ENCODE measurements at places on chromosomes 5 and 9. TPM values are rescaled to one million over a fixed set of nuclear protein-coding genes. Genes with fewer than 3 reads are reported as not detected.

DNA sequence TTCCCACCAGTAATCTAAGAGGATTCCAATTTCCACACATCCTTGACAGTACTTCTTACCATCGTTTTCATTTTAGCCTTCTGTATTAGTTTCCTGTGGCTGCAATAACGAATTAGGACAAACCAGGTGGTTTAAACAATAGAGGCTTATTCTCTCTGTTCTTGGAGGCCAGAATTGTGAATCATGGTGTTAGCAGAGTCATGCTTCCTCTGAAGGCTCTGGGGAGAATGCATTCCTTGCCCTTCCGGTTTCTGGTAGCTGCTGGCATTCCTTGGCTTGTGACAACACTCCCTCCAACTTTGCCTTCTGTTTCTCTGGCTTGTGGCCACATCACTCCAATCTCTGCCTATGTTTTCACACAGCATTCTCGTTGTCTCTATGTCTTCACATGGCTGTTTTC, 23.5 kb downstream of the RIGI start:
- no peak for DNase-seq

- DNase-seq = no peak
Measured at GRCh38 chr5:90056911-90057705, 352.4 kb downstream of the CETN3 start.

The SLC25A2 gene
- total RNA-seq = 0.46 TPM

- DNase-seq = no peak
Measured at GRCh38 chr5:55568654-55569512, 34.1 kb upstream of the PLPP1 start.

DNA sequence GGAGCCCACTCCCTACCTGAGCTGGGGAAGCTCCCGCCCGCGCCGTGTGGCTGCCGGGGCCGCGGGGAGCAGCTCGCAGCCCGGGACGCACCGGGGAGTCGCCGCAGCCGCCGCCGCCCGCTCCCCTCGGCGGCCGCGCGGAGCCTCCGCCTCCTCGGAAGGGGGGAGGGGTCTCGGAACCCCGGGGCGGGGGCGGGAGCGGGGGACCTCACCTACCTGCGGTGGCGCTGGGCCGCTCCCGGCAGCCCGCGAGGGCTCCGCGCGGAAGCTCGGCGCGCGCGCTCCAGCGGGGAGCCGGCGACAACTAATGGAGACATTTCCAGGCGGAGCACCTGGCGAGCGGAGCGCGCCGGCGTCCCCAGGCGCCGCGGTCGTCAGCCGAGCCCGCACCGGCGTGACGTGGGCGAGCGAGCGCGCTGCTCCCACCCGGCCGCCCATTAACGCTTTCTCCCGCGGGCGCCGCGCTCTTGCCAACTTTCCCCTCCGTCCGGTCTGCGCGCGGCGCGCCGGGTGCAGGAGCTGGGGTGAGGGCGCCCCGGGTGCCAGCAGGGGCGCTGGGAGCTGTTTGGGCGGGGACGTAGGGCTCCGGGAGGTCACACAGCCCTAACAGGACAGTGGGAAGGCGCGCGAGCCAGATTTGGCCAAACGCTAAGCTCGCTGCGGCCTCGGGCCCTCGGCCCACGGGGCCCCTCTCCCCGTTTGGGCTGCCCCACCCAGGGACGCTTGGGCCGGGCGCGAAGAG, 4.3 kb upstream of the IRX4 start:
- no peak for DNase-seq

DNA sequence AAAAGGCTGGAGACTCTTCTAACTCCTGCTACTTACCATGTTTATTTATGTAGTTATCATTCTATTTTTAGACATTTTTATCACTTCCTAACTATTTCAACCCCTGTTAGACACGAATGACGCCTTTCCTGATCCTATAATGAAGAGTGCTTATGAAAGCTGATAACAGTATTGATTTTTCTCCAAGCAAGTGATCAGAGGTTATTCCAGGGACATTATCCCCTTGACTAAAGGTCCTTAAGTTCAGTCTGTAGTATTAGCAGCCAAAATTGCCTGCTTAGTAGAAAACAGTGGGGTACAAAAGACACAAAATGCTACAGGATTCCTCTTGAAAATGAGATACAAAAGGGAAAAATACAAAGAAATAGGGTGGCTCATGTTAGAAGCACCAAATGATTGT, 235.6 kb downstream of the DNAH5 start:
- DNase-seq = no peak

GRCh38 chr9:116877072-116877471, 190.0 kb downstream of the TRIM32 start:
- no peak for DNase-seq

The IRX1 gene
- total RNA-seq = not detected

The ZNF300 gene
- 0.79 TPM for total RNA-seq

GRCh38 chr9:97845130-97845529, 7.9 kb upstream of the FOXE1 start:
- no peak for DNase-seq

DNA sequence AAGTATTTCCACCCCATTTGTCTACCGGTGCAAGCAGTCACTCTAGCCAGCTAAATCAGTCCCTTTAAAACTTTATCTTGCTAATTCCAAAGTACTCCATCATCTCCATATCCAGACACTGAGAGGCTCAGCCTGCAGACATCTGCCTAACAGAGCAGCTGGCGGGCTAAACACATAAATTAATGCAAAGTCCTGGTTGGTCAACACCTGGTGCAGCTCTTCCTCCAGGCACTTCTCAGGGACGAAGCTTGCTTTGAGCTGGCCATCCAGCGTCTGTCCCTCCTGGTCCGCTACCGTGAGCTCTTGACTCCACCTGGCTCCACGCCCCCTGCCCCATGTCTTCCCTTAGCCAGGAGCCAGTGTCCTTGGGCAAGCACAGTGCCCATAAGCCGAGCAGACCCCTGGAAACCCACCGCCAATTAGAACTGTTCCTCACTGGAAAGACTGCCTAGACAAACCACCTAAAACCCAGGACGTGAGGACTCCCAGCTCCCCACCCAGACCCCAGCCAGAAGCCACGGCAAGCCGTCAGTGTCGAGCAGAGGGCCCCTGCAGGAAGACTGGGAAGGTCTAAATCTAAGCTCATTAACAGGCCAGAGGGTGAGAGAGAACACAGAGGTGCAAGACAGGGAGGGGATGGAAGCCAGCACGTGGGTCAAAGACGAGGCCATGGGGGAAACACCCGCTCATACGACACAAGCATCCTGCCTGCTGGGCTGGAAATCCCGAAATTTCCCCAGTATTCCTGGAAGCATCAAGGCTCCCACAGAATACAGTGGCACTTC, 120.0 kb downstream of the COL23A1 start:
- DNase-seq = no peak

DNA sequence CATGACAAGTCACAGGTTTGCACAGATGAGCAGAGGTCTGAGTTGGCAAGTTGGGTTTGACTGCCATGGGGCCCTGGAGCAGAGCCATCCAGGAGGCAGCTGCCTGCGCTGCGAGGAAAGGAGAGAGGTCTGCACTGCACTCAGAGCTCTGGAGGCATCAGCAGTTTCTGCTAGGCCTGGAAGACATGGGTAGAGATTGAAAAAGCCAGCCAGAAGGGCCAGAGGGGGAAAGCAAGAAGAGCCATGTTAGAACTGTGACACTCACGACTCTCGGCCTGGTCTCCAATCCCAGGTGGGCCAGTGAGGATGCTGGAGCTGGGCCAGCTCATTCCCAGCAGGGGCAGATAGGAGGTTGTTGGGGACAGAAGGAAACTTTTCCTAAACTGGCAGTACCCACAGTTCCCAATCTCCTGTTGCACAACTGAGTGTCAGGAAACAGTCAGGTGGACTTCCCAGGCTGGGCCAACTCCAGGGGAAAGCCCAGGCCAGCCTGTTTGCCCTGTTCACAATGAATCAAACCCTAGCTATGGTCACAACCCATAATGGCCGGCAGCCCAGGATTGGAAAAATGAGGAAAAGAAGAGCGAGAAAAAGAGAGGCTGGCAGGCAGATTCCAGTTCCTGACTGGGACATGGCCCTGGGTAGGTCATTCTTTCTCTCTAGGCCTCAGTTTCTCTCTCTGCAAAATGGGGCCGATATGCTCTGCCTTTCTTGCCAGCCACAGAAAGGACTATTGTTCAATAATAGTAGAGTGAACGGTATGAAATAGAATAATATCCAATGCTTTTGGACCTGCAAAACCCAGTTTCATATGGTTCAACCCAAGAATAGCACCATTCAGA, 7.8 kb upstream of the ORM1 start:
- DNase-seq = no peak

DNA sequence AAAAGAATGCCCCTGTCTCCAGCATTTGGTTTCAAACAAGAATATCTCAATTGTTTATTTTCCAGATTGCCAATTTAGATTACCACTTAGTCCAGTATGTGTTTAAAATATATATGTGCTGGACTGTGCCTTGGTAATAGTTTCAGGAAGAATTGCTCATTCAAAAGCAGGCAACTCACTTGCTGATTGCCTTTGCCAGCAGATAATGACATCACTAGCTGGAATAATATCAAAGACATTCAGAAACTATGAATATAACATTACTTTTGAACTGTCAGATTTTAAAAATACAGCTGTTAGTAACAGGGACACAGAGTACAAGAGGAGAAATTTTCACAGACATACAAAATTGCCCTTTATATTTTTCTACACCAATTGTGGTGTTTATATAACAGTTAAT, 96.0 kb upstream of the ITGA2 start:
- DNase-seq = no peak
